Endothelial cell (in vitro differentiated cells): ENCODE measurements at places on chromosomes 11 and 22.

DNA sequence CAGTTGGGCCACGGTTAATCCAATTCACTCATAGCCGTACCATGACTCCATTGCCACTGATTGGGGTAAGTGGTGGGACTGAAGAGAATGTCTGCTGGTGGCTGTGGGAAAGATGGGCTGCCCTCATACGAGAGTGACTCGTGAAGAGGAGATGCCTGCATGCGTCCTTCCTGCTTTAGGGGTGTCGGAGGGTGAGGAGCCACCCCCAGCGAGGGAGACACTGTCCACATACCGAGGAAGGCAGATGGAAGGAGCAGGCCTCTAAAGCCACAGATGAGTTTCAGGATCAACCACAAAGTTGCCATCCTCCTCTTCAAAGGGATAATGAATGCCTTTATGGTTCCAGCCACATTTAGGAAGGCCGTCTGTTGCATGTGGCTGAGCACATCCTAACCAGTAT, 83.2 kb downstream of the GRIK4 start:
- DNase-seq: no peak

- DNase-seq: no peak
Measured at GRCh38 chr11:117887431-117888138, 11.1 kb upstream of the FXYD6 start.

DNA sequence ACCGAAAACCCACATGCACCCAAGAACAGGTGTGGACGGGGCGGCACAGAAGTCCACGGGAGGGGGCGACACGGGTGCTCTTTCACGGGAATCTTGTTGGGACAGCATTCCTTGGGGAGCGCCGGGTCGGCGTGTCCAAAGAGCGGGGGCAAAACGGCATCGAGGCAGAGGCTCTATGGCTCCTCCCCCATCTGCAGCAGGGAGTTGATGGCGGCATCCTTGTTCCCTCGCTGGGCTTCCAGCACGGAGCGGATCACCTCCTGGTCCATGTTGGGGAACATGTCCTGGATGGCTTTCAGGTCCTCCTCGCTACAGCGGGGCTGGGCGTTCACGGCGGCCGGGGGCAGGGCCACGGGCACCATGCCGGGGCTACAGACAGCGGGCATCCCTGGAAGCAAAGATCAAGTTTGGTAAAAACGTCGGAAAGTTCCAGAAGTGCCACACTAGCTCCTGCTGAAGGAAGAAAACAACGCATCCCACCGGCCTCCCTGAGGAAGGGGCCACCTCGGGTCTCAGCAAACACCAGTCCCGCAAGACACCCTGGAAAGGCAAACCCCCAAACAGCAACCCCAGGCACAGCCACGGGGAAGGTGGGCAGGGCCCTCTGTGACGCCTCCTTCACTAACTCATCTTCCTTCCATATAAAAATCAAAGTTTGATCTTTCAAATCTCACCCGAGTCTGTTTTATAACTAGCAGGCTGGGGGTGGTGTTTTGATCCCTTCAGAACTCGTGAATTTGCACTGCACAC, 32.4 kb downstream of the TOLLIP start:
- DNase-seq: no peak

GRCh38 chr11:46684367-46684766, 16.1 kb downstream of the ARHGAP1 start:
- no peak for DNase-seq

- peak; percentile 98 for DNase-seq
Measured at GRCh38 chr22:36856121-36856791, 4.5 kb upstream of the NCF4 start.

DNA sequence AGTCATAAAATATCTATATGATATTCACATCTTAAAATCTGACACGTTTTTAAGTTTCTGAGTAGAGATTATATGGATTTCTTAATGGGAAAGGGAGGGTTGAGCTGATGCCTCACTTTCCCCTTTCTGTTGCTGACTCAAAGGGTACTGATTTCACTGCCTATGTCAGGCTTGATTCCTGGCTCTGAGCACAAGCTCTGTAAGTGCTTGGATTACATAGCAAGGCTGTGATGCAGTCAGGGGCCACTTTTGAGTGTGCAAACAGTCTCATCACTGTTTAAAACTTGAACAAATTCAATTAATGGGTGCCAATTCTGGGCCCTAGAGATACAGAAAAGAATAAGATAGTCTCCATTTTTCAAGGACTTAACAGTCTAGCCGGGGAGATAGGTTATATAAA, 14.4 kb downstream of the ATXN10 start:
- no peak for DNase-seq

GRCh38 chr11:60781286-60781980, 3.7 kb upstream of the MS4A10 start:
- DNase-seq: no peak

DNA sequence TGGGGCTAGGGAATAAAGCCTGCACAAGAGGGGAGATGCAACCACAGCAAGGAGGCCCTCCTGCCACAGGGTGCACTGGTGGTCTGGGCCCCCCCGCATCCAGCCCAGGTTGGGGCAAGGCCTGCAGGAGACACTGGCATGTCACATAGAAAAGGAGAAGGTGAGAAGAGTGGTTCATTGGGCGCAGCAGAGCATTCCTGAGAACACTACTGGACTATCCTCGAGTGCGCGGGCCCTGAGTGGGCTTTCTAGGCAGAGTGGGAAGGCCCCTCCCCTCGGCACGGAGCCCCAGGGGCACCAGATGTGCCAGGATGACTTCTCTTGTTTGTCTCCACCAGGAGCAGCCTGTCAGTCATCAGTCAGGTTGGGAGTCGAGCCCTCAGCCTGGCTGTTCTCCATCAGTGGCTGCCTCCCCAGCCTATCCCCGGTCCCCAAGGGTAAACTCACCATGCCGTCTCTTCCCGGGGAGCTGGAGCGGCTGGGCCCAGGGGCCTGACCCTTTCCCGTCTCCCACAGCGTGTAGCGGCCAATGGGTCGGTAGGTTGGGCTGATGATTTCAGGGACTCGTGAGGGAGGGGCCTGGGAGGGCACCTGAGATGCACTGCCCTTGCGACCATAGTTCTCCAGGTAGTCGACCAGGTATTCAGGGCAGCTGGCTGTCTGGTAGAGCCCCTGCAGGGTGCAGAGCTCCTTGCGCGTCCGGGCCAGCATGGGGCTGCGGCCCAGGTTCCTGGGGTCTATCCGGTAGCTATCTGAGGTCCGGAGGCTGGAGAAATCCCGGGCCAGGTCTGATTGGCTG, 9.0 kb downstream of the USP2 start:
- DNase-seq: no peak

DNA sequence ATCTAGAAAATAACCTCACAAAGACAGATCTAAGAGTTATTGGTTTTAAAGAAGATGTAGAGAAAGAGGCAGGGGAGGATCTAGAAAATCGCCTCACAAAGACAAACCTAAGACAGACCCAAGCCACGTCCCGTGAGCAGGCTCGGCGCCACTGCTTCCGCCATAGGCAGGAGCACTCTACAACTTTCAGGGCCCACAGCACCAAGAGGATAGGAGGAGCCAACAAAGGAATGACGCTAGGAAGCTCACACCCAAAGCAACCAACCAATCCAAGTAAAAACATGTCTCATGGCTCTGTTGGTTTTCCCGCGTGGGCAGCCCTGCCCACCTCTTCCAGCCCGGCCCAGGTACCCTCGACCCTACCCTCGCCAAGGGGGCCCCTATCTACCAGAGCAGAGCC, 4167.4 kb upstream of the OR11H1 start:
- no peak for DNase-seq

DNA sequence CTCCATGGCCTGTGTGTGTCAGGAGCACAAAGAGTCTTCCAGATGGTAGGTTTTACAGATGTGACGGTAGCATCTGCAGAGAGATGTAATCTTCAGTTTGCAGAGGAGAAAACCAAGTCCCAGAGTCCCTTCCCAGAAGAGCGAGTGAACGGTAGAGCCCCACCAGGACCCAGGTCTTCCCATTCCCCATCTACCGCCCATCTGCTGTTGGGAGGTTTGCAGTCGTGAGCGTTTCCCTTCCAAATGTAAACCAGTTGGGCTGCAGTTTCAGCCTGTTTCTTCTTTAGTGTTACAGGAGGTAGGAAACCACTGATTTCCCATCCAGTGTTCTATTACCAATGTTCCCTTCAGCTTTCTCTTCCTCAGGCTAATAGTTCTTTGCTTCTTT, 24.0 kb downstream of the PANX1 start:
- DNase-seq: no peak

DNA sequence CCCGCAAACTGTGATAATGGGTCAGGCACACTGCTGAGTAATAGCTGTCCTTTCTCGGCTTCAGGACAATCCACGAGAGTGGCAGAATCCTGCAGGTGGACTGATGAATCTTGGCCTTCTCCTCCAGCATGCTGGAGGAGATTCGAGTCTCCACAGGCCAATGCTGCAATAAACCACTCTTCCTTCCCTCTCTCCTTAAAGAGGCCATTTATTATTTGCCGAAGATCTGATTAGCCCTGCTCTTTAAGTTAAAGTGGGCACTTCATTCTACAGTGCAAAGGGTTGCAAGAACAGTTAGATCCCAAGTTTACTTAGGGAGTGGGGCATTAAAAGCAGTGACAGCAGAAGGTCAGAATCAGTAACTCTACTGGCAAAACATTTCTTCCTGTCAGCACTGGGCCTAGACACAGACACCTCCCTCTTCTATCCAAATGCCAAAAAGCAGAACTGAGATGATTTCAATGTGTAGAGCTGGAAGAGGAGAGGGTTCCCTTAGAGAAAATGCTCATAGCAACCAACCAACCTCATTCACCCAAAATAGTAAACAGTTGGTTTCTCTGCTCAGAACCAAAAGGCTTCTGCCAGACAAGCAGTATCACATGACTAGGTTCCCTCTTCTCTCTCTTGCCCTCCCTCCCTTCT, 121.7 kb downstream of the SGSM3 start:
- DNase-seq: no peak

DNA sequence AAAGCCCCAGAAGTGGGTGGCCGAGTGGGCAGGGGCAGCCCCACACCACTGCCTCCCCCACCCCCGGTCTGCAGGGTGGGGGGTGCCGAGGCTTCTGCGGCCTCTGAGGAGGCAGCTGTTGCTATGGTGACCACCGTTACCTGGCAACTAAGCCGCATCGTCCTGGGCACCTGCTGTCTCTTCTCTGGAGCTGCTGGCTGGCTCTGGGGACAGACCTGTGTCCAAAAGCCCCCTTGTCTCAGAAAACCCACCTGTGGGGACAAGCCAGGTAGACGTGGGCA, 79.9 kb upstream of the PRR5 start:
- DNase-seq: peak; percentile 40

GRCh38 chr11:67613960-67614715, 7.4 kb downstream of the NDUFV1 start:
- DNase-seq: peak; percentile 77

- DNase-seq: no peak
Measured at GRCh38 chr11:72005347-72006260, 6.9 kb downstream of the IL18BP start.

- no peak for DNase-seq
Measured at GRCh38 chr11:57834852-57835251, 73.2 kb downstream of the CTNND1 start.

DNA sequence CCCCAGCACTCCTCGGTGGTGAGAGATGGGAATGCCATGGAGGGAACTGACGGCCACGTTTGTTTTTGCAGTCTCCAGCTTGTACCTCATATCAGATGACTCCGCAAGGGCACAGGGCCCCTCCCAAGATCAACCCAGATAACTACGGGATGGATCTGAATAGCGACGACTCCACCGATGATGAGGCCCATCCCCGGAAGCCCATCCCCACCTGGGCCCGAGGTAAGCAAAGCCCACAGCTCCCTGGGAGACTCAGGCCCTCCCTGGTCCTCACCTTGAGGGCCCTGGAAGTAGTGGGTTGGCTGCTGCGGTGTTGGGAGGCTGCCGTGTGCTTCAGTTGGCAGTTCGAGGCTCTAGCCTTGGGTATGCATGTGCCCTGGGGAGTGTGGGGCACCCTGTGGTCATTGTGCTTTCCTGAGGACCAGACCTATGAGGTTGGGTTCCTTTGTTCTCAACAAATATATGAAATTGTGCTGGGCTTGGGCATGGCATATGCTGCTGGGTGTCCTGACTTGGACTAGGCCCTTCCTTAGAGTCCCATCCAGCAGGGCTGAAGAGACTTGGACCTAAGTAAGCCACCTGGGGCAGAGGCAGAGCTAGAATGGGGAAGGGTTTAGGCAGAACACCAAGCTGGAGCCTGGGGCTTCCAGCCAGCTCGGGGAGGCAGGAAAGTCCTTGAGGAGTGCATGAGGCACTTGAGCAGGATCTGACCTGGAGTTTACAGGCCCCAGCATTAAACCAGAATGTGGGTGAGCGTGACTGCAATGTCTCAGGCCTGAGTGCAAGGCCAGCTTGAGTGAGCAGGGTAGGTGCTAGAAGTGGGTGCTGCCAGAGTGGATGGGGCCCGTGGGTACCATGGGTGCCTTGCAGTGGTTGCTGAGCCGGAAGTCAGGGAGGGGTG, 26.4 kb downstream of the INCENP start:
- DNase-seq: no peak

- no peak for DNase-seq
Measured at GRCh38 chr11:4962816-4963215, 7.3 kb upstream of the OR51A2 start.

DNA sequence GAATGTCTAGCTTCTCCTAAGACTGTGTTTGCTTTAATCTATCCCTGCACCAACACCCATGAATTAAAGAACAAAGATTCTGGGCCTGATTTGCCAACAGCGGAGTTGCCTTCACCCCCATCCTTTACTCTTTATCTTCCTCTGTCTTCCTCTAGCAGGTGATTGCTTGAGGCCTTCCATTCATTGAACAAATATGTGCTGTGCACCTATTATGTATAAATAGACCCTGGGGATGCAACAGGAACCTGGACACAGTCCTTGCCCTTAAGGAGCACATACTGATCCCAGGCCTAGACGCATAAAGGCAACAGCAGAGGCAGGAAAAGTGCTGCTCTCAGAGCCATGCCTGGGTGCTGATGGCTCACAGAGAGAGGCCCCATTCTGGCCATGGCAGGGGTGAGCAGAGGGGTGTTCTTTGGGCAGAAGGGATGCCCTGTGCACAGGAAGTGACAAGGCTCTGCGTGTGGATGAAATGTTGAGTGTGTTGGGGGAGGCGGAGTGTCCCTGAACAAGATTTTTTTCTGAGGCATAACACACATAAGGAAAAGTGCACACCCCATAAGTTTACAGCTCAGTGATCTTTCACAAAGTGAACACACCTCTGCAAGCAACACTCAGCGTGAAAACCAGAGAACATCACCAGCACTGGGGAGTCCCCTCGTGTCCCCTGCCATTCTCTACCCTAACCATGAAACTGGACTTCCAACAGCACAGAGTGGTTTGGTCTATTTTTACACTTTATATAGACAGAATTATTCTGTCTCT, 145.9 kb downstream of the GRIK4 start:
- no peak for DNase-seq

DNA sequence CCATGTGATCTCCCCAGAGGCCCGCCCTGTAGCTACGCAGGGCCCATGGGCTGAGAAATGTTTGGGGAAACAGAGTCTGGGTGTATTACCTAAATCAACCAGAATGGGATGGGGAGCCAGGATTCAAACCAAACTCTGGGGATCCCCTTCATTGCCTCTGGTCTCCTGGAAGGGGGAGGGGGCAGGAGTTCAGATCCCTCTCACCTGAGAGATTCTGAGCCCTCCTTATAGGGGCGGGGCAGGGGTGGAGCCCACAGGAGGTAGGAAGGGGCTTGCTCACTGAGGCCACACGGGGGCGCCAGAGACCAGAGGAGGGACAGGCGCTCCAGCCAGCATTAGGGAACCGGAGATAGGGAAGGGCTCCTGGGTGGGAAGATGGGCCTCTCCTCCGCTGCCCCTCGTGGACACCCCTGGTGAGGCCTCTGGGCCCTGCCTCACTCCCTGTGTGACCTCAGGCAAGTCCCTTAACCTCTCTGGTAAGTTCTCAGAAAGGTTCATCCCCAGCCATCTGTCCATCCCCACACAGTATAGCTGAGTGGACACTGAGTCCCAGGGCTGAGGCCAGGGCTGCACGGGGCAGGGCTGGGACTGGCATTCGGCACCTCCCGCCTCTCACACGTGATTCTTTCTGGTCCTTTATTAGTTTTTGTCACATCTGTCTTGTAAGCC, 2.7 kb upstream of the CDC42BPG start:
- DNase-seq: peak; percentile 97
